ENCODE measurements at places on chromosomes 6 and 20.

GRCh38 chr6:39102071-39102820 lies 12.7 kb downstream of the SAYSD1 start:
- no peak for DNase-seq

GRCh38 chr20:48714764-48715163 lies 113.0 kb downstream of the PREX1 start:
- DNase-seq = no peak

DNA sequence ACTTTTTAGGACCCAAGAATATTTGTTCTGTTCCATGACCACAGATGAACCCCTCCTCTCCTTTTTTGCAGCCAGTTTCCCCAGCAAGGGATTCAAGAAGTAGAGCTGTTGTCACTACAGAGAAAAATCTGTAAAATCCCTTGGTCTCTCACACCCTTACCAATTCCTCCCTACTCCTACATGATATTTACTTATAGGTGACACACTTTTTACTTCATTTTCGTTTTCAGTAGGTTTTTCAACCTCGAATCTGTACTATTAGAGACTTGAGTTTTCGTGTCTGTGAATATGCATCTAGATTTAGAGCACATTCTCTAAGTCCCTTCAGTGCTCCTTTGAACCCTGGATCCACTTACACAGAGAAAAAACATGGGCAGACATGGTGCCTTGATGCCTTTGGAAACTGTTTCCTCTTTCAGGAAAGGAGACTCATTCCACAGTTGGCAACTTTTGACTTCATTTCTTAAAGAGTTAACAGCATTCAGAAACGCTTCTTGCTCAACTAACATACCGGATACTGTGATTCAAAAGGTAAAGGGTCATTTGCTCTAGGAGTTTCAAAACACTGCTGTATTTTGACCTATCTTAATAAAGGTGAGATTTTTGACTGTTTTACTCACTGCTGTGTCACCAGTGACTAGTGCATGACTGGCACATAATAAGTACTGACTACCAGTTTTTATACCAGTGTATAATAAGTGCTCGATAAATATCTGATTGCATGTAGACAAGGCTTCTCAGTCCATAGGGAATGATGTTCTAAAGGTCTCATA lies 50.6 kb downstream of the LAMA4 start:
- no peak for DNase-seq

- DNase-seq = no peak
Observed at GRCh38 chr6:97175806-97176205, 107.2 kb downstream of the MMS22L start.

GRCh38 chr6:12472601-12473038 lies 182.5 kb downstream of the EDN1 start:
- DNase-seq = no peak

- no peak for DNase-seq
Observed at GRCh38 chr20:6623989-6624388, 143.5 kb upstream of the BMP2 start.

- DNase-seq = no peak
Observed at GRCh38 chr6:70381417-70381782, 31.9 kb upstream of the FAM135A start.

DNA sequence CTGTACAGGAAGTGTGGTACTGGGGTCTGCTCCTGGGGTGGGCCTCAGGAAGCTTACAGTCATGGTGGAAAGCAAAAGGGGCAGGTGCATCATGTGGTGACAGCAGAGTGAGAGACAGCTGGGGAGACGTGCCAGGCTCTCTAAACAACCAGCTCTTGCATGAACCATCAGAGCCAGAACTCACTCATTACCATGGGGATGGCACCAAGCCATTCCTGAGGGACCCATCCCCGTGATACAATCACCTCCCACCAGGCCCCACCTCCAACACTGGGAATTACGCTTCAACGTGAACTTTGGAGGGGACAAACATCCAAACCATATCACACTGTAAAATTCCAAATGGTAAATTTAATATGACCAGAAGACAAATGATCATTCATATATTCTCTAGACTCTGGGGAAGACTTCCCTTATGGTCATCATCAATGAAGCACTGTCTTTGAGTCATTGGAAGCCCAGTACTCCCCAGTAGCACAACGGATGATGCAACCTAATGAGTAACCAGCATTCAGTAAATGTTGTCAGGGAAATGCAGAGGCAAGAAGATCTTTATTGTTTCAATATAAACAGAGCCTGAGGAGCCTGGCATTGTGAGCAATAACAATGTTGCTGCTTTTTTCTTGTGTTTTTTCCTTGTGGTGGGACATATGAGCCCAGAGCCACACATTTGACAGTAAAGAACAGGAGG lies 48.2 kb upstream of the RALY start:
- DNase-seq = no peak

- DNase-seq = no peak
Observed at GRCh38 chr20:6418732-6419131, 295.9 kb upstream of the FERMT1 start.

DNA sequence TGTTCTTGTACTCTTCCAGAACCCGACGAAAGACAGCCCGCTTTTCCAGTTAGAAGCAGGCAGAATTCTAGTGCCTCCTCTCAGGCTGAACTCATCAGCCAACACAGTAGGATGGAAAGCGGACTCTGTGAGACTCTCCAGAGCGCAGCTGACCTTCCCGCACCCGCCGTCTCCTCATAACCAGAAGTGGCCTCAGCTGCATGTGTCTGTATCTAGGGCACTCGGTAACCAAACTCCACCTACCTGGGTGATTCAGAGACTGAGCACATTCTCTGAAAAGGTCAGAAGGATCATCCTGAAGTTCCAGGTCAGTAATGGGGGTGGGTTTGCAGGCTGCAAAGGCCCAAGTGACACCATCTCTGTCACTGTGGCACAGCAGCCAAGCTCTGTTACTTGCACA lies 66.7 kb upstream of the NFATC2 start:
- DNase-seq = no peak

DNA sequence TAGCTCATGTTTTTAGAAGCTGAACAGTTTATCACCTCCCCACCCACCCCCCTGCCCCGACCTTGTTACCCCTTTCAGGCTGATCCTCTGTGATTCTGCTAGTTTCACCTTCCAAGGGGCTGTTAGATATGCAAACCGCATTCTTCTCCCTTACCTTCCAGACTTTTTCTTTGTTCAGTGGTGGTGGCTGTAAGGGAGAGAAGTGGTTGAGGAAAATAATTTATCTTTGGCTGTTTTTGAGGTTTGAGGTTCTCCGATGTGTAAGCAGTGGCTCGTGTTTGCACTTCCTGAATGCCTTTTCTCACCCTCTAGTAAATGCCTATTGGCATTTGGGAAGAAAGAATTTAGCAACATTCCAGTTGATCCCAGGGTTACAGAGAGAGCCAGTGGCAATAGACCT lies 69.4 kb upstream of the KCNG1 start:
- DNase-seq = no peak

DNA sequence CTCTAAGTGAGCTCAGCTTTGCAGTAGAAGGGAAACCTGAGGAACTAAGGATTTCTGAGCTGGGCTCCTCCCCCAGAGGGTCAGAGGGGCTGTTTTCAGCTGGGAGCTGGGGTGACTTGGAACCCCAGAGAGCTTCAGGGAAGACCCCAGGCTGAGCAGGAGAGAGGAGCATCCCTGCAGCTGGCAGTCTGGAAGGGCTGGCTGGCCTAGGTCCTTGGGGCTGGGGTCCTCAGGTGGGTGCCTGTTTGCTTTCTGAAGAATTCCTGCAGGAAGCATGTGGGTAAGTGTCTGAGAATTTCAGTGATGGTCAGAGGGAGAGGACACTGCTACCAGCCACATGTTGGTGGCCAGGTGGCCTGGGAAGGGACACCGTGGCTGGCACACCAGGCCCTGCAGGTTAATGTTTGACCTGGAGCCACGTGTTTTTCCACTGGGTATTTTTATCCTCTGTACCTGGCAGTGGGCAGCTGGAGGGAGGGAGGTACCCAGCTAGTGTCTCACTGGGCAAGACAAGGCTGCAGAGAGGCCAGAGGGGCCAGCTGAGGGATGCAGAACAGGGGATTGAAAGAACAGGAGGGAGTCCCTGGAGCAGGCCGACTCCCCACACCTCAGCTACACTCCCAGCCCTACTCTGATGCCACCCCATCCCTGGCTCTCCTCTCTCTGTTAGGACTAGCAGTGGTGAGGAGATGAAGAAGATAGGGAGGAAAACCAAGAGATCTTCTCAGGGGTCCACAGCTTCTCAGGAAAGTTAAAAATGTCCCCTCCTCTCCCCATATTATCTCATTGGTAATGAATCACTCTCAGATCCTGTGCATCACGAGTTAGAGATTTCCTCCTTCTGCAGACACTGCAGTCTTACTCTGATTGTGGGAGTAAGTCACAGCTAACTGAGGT lies 143.6 kb downstream of the VEGFA start:
- DNase-seq = no peak

DNA sequence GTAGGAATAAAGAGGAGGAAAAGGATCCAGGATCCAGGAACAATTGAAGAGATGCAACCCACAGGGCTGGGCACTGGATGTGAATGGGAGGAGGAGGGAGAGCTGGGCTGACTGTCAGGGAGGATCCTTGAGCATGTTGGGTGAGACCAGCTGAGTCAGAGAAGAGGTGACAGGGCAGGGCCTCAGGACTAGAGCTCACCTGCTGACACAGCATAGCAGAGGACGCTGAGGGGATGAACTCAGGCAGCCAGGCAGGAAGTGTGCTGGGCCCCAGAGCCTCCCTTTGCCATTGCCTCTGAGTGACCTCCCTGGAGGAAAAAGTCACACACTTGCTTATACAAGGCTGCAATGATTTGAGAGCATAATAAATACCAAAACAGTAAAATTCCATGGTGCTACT lies 72.3 kb downstream of the ZNF133 start:
- DNase-seq = no peak

DNA sequence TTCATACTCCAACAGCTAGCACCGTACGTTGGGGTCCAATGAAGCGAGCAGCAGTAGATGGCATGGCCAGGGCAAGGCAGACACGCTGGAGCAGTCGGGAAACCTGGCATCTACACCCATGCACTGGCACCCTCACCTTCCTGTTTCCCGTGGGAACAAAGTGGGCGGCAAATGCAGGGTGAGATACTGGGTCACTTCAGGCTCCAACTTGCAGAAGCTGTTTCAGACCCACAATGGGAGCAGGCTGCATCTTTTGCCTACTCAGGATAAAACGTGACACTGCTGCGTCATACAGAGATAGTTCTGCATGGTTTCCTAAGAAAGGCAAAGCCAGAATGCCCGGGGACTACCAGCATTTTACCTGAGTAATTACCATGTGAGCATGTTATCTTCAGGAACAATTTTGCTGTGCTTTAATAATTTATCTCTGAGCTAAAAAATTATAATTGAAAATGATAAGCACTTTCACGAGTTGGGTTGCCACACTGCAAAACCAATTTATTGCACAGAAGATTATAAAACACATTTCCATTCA lies 10.9 kb upstream of the CD93 start:
- no peak for DNase-seq

- no peak for DNase-seq
Observed at GRCh38 chr6:56649053-56649769, 6.5 kb upstream of the DST start.

DNA sequence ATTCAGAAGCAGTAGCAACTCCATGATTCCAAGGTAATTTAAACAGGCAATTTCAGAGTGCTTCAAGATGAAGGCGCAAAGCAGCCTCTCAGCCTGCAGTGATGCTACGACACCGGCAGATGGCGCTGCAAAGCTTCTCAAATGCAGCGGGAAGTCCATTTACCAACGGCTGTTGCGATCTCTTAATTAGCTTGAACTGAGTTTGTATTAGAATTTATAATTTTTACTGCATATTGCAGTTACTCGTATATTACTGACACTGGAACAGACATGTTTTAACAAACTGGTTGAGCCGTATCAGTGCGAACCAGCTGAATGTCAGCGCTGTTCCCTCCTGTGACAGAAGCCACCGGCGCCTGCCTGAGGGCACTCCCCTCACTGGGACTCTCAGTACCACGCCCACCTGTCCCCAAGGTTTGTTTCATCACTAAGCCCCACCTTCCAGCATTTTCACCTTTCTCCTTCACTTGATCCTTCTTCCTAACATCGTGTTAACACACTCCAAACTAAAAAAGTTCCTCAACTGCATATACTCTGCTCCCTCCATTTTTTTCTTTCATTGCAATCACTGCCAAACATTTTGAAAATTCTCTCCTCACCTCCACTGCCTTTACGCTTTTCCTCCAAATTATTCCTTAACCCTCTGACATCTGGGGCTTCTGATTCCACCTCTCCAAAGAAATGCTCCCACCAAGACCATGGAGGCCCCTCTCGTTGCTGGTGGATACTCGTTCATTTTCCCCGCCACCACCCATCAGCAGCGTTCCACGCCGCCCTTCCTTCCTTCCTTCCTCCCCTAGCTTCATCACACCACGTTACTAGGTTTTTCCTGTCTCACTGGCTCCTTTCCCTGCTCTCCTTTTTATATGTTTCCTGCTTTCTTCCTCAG lies 14.5 kb downstream of the GNL1 start:
- DNase-seq = peak; percentile 78

DNA sequence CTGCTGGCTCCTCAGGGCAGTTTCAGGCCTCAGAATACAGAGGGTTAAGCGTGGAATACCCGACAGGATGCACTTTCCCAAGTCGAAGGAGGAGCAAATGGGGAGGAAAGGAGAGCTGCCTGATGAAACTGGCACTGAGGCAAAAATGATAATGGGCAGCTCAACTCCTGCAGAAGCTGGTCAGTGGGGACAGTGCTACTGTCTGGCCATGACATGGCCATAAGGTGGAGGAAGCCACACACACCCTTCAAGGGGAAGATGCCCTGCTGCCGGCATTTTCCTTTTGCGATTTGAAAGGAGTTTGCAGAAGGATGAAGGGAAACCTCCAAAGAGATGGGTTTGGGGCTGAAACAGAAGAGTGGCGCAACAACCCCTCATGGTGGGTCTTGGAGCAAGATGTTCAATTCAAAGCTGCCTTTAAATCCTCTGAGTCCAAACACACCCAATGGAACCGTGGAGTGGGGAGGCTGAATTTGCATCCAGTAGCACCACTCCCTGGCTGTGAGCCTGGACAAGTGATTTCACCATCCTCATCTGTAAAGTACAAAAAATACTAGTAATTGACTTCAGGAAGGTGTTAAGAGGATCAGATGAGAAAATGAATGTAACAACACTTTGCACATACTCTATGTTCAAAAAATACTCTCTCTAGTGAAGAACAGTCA lies 3.2 kb downstream of the ADIG start:
- DNase-seq = no peak

DNA sequence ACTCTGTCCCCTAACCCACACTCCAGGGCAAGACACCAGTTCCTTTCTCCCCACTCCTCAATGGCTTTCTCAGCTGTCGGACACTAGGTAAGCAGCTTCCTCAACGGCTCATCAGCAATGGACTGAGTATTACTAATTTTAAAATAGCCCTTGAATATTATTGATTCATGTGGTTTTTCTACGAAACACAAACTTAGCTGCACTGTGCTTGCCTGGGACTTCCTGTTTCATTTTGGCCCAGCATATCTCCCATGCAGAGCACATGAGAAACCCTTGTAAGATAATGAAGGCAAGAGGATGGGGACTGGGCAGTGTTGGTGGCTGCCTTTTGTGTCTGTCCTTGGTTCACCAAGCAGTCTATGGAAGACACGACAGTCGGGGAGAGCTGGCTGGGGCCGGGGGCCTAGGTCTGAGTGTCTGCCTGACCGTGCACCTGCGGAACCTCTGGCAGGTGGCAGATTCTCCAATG lies 48.9 kb downstream of the RNASET2 start:
- no peak for DNase-seq

- DNase-seq = no peak
Observed at GRCh38 chr6:166608774-166609173, 18.3 kb downstream of the RPS6KA2 start.

GRCh38 chr6:35601331-35602132 lies 87.2 kb downstream of the FKBP5 start:
- DNase-seq = no peak

GRCh38 chr20:45701873-45702272 lies at the start of gene WFDC13:
Gene WFDC13 (plus strand): TSS chr20:45702038. CDS start chr20:45702124, 86 bp downstream.
- DNase-seq = no peak

Data from NCI-H1694 treated with DMSO at 0.1 percent for 48 hours (cell line).